ENCODE measurements at places on chromosomes 4 and X.

GRCh38 chr4:80413086-80413485, 77.6 kb downstream of the CFAP299 start:
- no peak for DNase-seq

- DNase-seq, result no peak
These were observed 69.0 kb upstream of the HPF1 start for GRCh38 chr4:169826634-169827187.

- DNase-seq, result no peak
These were observed 1598.0 kb upstream of the AGA start for GRCh38 chr4:179040259-179040658.

DNA sequence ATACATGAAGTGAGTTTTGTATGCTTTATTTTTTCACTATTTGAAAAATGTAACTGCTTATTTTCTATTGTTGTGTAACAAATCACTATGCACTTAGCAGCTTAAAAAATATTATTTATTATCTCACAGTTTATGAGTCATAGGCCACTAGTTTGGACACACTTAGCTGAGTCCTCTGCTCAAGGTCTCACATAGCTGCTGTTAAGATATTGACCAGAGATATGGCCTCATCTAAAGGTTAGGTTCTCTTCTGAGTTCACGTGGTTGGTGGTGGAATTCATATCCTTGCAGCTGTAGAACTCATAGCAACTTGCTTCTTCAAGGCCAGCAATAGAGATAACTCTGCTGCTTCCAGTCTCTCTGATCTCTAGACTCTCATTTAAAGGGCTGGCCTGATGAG, 534.4 kb downstream of the SPRY1 start:
- no peak for DNase-seq

DNA sequence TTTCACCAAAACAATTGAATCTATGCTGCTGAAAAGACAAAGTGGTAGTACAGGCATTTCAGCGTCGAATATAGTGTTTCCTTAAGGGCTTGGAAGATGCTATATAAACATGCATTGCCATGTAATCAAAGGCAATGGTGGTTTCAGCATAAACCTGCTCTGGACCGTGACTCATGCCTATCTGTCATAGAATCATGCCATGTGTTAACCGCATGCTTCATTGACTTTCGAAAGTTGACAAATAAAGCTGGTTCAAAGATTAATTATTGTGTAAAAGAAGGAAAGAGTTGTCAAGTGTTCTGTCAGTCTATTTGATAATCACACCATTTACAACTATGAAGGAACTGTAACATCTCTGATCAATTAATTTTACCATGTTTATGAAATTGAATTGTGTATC, 83.2 kb downstream of the FUNDC1 start:
- no peak for DNase-seq

DNA sequence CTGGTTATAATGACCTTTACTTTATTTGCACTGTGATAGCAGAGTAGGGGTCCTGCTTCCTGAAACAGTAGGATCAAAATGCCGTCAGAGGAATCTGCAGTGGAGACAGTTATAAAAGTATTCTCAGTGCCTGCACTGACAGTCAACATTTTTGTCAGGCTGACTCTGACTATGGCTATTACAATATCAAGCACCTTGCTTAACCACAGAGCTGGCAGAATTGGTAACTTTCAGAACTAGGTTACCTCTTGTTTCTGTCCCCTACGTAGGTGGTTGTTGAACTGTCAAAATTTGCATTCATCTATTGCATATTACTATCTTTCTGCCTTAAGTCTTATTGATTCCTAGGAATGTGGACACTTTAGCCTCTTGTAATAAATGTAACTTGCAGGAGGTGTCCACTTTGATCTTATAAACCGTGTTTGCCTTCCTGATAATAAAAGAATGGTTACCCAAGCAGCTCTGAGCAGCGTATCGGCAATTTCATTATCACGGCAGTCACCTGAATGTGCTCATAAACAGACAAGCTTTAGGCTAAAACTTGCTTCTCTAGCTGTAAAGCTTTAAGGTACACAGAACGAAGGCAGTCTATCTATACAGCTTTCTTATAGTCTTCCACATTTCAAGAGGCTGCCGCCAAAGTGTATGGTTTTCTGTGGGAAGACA, 353.0 kb upstream of the GALNT7 start:
- DNase-seq, result no peak

DNA sequence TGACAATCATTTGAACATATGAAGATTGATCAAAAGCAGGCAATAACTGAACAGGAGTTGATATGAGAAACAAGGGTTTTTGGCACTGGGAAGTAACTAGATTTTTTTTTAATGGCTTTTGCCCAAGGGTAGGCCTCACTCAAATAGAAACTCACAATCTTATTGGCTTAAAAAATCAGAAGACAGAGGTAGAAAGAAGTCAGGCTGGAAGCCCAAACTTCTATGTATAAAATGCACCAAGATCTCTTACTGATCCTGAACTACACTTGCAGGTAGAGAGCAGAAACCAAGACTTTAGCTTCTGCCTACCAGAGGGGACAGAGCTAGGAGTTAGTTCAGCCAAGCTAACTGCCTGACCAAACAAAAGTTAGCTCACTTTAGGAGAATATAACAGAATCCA, 74.9 kb downstream of the ADGRA3 start:
- no peak for DNase-seq

DNA sequence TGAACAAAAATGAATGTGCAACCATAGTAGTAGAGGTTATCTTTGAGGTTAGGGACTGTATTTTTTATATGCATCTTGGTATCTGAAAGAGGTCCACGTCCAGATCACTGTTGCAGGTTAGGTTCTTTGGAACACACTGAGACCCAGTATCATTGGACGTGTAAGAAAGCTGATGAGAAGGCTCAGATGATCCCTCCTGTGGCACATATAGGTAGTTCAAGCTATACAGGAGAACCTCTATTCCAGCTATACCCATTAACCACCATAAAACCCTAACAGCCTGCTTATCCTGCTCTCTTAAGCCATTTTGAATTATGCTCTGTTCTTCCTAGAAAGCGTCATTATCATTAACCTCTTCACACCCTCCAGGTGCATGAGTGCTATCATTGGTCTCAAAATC, 930.7 kb upstream of the HS3ST1 start:
- DNase-seq, result no peak

DNA sequence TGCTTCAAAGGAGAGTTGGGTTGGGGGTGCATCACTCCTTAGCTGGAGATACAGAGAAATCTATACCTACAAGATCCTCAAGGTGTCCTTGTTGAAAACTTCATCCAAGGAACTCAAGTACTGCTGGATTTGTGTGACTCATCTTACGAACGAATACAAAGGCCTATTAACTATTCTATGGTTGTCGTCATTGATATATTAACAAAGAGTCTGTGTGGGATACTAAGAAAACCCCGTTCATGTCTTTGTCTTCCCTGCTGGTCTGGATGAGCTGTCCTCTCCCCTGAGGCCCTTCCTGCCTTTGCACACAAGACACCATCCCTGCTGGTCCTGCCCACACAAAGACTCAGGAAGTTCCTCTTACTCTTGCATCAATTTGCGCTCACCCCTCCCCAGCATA, 54.9 kb upstream of the IRF2 start:
- DNase-seq, result no peak

DNA sequence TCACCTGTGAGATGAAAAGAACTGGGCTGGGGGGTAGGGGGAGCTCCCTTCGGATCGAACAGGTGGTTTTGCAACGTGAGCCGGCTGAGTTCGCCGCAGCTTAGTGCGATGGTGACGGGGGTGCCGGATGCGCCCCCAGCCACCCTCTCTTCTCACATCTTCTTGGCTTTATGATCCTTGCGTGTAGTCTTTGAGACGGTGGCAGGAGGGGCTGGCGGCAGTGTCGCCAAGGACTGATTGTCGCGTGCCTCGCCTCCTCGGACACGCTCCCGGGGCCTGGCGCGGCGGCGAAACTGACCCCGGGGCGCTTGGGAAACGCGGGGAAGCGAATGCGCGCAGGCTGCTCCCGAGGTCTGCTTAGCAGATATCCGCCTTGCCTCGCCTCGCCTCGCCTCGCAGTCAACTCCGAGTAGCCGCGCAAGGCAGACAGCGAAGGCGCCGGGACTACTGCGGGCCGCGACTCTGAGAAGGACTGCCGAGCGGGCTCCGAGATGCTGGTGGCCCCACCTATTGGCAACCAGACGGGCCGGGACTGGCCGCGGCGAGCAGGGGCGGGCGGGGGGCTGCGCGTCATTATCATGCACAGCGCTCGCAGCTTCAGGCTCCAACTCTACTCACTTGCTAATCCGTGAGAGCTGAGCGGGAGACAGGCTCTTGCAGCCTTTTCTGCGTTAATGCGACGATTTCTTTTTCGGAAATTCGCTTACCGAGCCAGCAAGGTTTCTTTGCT, 1.5 kb downstream of the GRID2 start:
- DNase-seq, result peak; percentile 82

- peak; percentile 2 for DNase-seq
These were observed 94.9 kb upstream of the TBC1D9 start for GRCh38 chr4:140851032-140851636.
